ENCODE measurements at places on chromosomes 1 and 21. TPM values are rescaled to one million over a fixed set of nuclear protein-coding genes. Genes with fewer than 3 reads are reported as not detected.

The KIAA1614 gene
- 0.79 TPM for polyA plus RNA-seq

The BTG2 gene
- 336 TPM for polyA plus RNA-seq

The TFF1 gene
- 66.4 TPM for polyA plus RNA-seq

The FBXO2 gene
- 2.7 TPM for polyA plus RNA-seq

The PPFIA4 gene
- polyA plus RNA-seq = 0.10 TPM

The CEP170 gene
- 2.7 TPM for polyA plus RNA-seq

The TFF3 gene
- polyA plus RNA-seq = 4.1 TPM

The FCRL1 gene
- polyA plus RNA-seq = 0.78 TPM

The F5 gene
- polyA plus RNA-seq = 3.6 TPM

The PFKFB2 gene
- 5.8 TPM for polyA plus RNA-seq

The HJV gene
- polyA plus RNA-seq = not detected

The PLEKHN1 gene
- 1.1 TPM for polyA plus RNA-seq

The ANGPTL1 gene
- polyA plus RNA-seq = 24.3 TPM

The GBP3 gene
- polyA plus RNA-seq = 2.3 TPM

The LCE3D gene
- not detected for polyA plus RNA-seq

The NPR1 gene
- polyA plus RNA-seq = 176 TPM

The GNAT2 gene
- polyA plus RNA-seq = not detected

The AJAP1 gene
- 1.5 TPM for polyA plus RNA-seq

The RGS13 gene
- 0.45 TPM for polyA plus RNA-seq

The CCDC181 gene
- not detected for polyA plus RNA-seq

The HUNK gene
- 1.3 TPM for polyA plus RNA-seq

The PAX7 gene
- not detected for polyA plus RNA-seq

The UQCRH gene
- 744 TPM for polyA plus RNA-seq

The RSPH1 gene
- polyA plus RNA-seq = 0.13 TPM

The RGS16 gene
- 38.5 TPM for polyA plus RNA-seq

The AQP10 gene
- not detected for polyA plus RNA-seq

The DUSP12 gene
- polyA plus RNA-seq = 26.2 TPM

The NCMAP gene
- polyA plus RNA-seq = 3.2 TPM

The ST6GALNAC5 gene
- 0.31 TPM for polyA plus RNA-seq

The TYW3 gene
- polyA plus RNA-seq = 15.6 TPM

The JAM2 gene
- polyA plus RNA-seq = 11.6 TPM

The GCSAML gene
- 0.01 TPM for polyA plus RNA-seq

The GNG12 gene
- 66.0 TPM for polyA plus RNA-seq

The AGRN gene
- 34.2 TPM for polyA plus RNA-seq

The LIN28A gene
- polyA plus RNA-seq = not detected

The PBX1 gene
- 23.8 TPM for polyA plus RNA-seq

The FHAD1 gene
- 0.11 TPM for polyA plus RNA-seq

The ATP6V1G3 gene
- polyA plus RNA-seq = not detected

The S100A12 gene
- 551 TPM for polyA plus RNA-seq

The SPATA1 gene
- polyA plus RNA-seq = 0.18 TPM

The HSF2BP gene
- 0.34 TPM for polyA plus RNA-seq

The TGFBR3 gene
- polyA plus RNA-seq = 15.2 TPM

The COL11A1 gene
- 0.03 TPM for polyA plus RNA-seq

The LRRC7 gene
- polyA plus RNA-seq = not detected

The LINGO4 gene
- not detected for polyA plus RNA-seq

The AKIRIN1 gene
- 9.5 TPM for polyA plus RNA-seq
